Activated CD4-positive, CD25-positive, alpha-beta regulatory T cell treated with anti-CD3 and anti-CD28 coated beads, Interleukin-2, amount 50 U/mL, for 72 hours (primary cell): ENCODE measurements at places on chromosomes 6 and 20.

GRCh38 chr20:33986560-33987216 lies 7.0 kb upstream of the RALY start:
- DNase-seq, result no peak

DNA sequence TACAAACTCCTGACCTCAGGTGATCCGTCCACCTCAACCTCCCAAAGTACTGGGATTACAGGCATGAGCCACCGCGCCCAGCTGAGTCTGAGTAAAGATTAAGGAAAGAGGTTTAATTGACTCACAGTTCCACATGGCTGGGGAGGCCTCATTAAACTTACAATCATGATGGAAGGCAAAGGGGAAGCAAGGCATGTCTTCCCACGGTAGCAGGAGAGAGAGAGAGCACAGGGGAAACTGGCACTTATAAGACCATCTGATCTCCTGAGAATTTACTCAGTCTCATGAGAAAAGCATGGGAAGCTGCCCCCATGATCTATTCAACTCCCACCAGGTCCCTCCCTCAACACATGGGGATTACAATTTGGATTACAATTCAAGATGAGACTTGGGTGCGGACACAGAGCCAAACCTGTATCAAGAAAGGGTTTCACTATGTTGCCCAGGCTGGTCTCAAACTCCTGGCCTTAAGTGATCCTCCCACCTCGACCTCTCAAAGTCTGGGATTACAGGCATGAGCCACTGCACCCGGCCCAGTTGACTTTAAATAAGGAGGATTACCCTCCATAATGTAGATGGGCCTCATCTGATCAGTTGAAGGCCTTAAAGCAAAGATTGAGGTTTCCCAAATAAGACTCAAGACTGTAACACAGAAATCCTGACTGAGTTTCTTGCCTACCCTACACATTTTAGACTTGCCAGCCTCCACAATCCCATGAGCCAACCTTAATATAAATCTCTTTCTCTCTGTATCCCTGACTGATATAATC lies 13.1 kb upstream of the PEX7 start:
- DNase-seq, result no peak

GRCh38 chr6:52620906-52621190 lies 44.0 kb upstream of the TRAM2 start:
- no peak for DNase-seq

DNA sequence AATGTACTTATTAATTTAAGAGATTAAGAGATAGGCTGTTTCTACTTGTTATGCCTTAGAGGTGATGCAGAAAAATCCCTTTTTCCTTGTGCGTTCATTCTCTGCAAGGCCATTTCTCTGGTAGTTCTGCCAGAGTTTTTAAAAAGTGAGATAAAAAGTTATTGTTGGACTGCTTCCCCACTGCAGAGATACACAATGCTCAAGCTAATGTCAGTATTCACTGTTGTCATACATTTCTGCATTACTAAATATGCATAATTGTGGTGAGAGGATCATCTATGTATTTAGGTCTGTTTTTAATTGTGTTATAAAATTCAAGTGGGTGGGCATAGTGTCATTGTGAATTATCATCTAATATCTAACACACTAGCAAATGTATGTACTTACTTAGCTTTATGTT lies 600.4 kb downstream of the HTR1B start:
- DNase-seq, result no peak

GRCh38 chr20:63532449-63532971 lies 4.7 kb downstream of the PTK6 start:
- DNase-seq, result no peak

DNA sequence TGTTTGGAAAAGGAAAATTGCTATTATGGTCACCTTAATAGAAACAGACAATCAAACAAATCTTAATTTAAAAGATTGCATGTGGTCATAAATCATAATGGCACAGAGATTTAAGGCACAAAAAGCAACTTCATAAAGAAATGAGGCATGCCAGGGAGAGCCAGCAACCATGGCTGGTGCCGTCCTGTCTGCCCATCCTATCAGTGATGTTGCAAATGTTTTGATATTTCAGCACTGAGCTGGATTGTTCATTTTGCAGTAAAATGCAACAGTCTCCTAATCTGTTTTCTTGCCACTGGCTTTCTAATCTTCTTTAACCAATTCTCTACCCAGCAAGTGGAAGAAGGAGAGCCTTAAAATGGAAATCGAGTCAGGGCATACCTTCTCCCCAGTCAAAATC lies 249.8 kb downstream of the SAMD5 start:
- DNase-seq, result no peak

DNA sequence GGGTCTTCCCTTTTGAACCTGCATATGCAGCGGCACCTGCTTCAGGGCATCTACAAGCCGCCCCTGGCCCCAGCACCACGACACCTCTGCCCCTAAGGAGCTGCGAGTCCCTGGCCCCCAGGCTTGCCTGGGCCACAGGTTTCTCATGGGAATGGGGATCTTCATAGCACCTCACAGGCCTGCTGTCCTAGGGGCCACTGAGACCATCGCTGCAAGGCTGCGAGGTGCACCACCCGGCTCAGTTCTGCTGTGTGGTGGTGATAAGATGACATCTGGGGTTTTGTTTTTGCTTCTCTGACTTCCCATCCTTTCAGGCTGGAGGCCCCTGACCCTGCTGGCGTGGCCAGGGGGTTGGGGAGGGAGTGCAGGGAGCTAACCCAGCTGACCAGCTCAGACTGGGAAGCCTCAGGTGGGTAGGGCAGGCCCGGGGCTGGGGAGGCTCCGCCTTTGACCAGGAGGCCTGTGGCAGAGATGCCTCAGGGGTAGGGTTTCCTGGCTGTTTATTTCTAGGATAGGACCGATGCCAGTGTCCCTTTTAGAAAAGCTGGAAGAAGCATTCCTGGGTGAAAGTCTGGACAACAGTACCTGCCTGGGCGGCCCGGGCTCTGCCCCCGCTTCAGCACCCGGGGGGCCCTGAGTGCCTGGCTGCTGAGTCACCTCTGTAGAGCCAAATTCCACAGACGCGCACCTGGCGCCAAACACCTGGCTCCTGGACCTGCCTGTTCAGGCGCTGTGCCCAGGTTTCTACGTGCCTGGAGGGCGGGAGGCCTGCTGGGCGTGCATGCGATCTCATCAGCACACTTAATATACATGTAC lies 264.7 kb downstream of the DLL1 start:
- DNase-seq, result no peak

- DNase-seq, result no peak
These were observed 161.4 kb downstream of the LY86 start for GRCh38 chr6:6749702-6750491.

DNA sequence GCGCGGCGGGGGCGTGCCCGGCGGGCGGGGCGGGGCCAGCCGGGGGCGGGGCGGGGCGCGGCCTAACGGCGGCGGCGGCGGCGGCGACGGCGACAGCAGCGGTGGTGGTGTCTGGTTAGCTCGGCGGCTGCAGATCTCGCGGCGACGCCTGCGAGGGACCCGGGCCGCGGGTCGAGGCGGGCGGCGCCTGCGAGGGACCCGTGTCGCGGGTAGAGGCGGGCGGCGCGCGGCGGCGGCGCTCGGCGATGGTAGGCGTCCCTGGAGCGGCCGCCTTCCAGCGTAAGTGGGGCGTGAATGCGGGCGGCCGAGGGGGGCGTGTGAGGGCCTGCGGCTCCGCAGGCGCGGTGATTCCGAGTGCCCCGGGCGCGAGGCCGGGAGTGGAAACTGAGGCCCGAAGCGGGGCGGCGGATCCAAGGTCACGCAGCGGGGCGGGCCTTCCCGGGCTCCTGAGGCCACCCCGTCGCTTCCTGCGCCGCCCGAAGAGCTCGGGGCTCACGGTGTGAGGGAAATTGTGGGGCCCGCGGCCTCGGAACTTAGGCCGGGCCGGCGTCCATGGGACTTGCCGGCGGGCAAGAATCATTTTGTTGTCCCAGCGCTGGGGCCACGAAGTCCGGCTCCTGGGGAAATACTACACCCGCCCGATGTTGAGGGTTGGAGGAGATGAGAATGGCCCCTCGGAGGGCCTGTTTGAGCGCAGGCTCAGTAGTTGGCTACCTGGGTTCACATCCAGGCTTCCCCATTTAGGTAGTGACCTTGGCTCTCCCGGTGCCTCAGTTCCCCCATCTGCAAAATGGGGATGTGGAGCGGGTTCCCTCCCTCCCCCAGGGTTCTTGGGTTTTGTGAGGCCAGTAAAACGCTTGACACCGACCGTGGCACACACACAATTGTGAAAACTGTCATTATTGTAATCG lies at the start of gene CBFA2T2:
TSS of gene CBFA2T2 (plus strand) at position 74 of the 911 bp plus-strand sequence. CDS start at position 246, 172 bp downstream.
- no peak for DNase-seq

DNA sequence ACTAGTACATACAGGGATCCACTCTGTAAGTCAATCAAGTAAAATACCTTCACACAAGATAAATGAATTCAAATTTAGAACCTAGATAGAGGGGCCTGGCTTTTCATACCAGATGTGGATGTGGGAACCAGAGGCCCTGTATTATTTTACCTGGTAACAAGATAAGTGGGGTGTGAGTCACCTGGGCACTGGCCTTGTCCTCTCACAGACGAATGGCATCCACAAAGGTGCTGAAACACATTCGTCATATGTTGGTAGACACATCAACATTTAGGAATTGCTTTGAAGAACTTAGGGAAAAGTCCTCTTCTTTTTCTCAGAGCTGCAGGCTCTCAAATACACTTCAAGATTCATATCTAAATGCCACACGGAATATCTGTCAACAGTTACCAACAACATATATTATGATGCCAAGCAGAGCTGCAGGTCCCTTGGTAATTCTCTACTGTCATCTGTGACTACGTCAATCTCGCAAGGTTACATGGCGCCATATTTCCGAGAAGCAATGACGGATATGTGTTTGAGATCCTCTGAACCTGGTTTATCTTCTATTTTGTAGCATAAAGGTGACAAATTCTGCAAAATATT lies 618.6 kb downstream of the EPM2A start:
- DNase-seq, result no peak

- no peak for DNase-seq
These were observed 22.5 kb downstream of the SULF2 start for GRCh38 chr20:47762699-47763268.

- no peak for DNase-seq
These were observed 20.8 kb upstream of the MLN start for GRCh38 chr6:33824461-33825154.
